ENCODE measurements at places on chromosomes 11 and 22.

GRCh38 chr11:2826679-2827056, 58.9 kb downstream of the CDKN1C start:
- no peak for DNase-seq

DNA sequence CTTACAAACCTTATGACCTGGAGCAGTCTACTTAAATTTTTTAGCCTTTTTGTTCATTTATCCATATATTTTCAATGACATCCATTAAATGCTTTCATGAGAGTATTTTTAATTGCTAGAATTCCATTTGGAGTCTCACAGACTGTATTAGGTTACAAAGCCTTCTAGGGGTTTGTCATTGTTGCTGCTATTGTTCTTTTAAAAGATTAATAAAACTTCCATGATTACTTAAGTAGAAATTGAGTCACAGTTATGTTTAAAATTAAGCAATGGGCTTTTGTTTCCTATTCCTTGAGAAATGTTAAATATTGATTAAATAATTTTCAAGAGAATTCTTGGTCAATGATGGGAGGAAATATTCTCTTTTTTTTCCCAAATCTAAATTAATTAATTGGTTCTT, 1408.4 kb upstream of the RAG2 start:
- no peak for DNase-seq

GRCh38 chr11:37484298-37484697, 886.3 kb upstream of the RAG2 start:
- no peak for DNase-seq

DNA sequence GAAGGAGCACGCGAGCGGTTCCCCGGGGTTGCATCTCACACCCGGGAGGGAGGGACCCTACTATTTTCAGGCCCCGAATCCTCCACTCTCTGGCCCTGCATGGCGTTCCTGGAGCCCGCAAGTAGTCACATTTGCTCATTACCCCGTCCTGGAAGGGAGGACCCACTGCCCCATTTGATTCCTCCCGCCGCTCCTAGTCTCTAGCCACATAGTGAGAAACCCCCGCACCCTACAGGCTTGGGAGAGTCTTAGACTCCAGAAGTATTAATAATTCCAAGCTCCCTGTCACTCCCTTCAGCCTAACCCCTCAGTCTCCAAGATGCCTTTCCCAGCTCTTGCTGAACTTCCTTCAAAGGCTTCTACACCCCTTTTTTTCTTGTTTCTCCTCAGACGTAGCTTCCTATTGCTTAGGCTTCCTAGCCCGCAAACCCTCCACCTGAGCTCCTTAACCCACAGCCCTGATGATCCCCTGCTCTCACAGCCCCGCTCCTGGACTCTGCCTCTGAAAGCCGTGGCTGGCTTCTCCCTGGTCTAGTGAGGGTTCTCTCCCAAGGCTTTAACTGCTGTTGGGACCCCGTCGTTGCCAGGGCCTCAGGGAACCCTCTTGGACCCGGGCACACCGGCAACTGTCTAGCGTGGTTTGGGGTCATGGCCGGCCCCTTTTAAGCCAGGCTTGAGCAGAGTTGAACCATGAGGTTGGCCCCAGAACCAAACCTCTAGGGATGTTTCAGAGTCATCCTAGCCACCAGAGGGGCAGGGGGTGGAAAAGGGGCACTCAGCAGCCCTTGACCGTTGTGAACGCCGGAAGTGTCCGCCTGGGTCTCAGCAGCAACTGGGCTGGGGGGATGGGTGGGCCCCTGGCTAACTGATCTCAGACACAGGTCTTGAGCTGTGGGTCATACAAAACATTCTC, 862 bp downstream of the GGA1 start:
- no peak for DNase-seq

GRCh38 chr11:130906616-130907015, 9.7 kb downstream of the SNX19 start:
- no peak for DNase-seq

- no peak for DNase-seq
Observed at GRCh38 chr11:45321669-45322068, 35.5 kb upstream of the SYT13 start.

GRCh38 chr22:23178512-23179254, 1.6 kb upstream of the BCR start:
- no peak for DNase-seq

Data from DMS 273 treated with DMSO at 0.1 percent for 48 hours (cell line).